ENCODE measurements at places on chromosomes 13 and 19. TPM values are rescaled to one million over a fixed set of nuclear protein-coding genes. Genes with fewer than 3 reads are reported as not detected.

Gene CEACAM20
- 0.12 TPM for total RNA-seq

Gene FREM2
- total RNA-seq = 16.0 TPM

Gene P2RY11
- 17.8 TPM for total RNA-seq

Gene GFY
- total RNA-seq = not detected

DNA sequence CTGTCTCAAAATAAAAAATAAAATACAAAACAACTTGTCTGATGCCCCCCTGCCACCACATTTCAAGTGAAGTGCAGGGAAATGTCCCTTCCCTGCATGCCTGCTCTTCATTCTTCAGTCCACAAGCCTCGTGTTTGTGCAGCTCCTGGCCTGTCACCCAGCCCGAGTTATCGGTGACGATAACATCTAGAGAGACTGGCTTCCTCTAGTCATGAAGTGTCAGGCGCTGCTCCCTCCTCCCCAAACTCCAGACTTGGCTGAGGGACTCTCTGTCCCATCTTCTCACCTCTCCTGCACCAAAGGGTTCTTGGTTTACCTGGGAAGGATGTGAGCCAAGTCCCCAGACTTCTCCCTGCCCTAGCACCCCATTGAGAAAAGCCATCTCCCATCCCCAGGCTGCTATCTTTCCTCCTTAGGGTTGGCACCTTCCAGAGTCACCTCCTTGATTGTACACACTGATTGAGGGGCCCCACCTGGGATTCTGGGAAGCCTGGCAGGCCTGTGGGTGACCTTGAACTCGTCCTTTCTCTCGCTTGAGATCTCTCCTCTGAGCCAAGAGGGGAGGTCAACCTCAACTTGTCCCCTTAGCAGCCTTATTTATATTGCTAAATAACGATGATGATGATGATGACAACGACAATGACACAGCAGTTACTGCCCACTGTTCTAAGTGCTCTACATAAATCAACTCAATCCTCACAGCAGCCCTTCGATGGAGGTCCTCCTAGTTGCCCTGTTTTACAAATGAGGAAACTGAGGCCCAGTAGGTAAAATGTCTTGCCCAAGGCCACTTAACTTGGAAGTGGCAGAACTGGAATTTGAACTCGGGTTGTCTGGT lies 13.1 kb upstream of the PLAUR start:
- no peak for DNase-seq

GRCh38 chr19:57719424-57719823 lies 8.0 kb downstream of the ZNF671 start:
- DNase-seq = no peak

- DNase-seq = no peak
Measured at GRCh38 chr13:33152389-33152788, 133.2 kb downstream of the STARD13 start.

GRCh38 chr13:109390391-109390790 lies 396.0 kb downstream of the IRS2 start:
- no peak for DNase-seq

DNA sequence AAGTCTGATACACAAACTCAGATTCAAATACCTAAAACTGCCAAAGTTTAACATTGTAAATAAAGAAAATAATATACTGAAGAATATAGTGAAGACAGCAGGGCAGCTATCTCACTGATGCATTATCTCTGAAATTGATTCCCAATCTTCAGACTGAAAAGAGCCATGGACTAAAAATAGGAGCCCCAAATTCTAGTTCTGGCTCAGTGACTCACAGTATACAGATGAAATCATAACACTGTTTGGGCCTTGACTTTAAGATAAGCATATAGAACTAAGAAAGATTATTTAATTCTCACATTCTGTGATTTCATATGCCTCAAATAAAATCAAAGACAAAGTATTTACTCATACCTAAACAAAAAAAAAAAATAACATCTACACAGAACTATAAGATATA lies 53.9 kb downstream of the RBM26 start:
- DNase-seq = no peak

GRCh38 chr13:32726374-32727037 lies 140.3 kb downstream of the PDS5B start:
- DNase-seq = no peak

GRCh38 chr13:40002016-40002415 lies 346.6 kb downstream of the COG6 start:
- DNase-seq = no peak

GRCh38 chr13:94112227-94112626 lies 367.3 kb downstream of the DCT start:
- peak; percentile 70 for DNase-seq

DNA sequence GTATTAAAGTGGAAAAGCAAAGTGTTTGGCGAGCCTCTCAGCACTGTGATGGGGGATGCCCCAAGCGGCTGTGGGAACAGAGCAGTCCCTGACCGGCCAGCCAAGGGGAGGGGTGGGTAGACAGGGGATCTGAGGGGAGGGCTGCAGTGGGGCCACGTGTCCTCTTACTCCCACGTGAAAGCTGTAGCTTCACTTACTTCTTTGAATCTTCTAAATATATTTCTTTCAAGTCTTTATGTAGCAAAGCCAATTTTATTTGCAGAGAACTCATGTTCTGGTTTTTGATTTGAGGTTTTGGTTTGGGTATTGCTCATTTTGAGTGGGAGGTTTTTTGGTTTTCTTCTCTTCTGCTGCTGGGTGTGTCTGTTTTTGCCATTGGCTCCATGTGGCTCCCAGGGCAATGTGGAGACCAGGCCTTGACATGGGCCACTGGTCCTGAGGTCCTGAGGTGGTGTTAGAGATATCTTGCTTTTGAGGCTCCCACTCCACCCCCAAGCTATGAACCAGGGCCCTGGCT lies 17.7 kb upstream of the OVOL3 start:
- no peak for DNase-seq

DNA sequence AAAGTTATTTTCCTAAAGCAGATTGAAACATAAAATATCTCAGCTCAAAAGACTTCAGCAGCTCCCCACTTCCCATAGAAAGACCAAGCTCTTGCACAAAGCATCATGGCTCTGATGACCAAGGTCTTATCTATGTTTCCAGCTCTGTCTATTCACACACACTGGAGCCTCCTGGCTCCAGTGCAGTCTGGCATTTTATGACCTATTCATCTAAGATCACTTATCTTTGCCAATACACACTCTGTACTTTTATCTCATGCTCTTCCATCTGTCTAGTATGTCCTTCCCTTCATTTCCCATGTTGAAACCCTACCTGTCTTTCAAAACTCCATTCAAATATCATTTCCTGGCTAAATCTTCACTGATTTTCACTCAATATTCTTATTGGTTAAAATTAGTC lies 74.4 kb downstream of the FGF9 start:
- no peak for DNase-seq

- no peak for DNase-seq
Measured at GRCh38 chr19:55538132-55538531, 1.2 kb upstream of the SBK2 start.

DNA sequence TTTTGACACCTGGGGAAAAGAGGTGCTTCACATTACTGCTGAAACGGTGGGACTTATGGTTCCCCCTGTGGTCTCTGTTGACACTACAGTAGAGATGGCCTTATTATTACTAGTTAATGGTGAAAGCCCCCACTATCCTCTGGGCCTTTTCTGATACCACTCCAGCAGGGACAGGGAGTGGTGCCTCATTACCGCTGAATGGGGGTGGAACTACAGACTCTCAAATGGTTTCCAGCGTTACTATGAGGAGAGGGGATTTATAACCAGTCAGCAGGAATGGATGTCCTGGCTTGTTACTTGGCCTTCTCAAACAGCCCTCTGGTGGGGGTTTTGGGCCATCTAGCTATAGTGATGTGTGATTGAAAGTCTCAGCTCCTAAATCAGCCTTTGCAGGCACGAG lies 96.7 kb upstream of the DIAPH3 start:
- no peak for DNase-seq

Data from mucosa of gallbladder (tissue), 1 donor.